ENCODE measurements at places on chromosomes 4 and X.

GRCh38 chr4:127327491-127327890 lies 305.3 kb upstream of the INTU start:
- DNase-seq: no peak

- DNase-seq: peak; percentile 53
Observed at GRCh38 chrX:74536152-74536831, 78.1 kb downstream of the RLIM start.

DNA sequence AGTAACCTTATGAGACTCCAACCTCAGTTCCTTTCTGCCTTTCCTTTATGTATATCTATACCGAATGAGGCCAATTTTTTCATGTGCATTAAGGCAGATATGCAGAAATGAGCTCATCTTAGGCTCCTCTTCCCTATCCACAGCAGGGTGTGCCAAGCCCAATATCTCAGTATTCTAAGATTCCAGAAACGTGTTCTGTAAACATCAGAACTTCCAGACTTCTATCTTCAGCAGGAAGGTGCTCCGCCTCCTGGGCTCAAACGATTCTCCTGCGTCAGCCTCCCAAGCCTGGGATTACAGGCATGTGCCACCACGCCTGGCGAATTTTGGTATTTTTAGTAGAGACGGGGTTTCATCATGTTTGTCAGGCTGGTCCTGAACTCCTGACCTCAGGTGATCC lies 31.0 kb upstream of the CCNG2 start:
- no peak for DNase-seq

GRCh38 chrX:138691186-138691585 lies 20.3 kb downstream of the FGF13 start:
- DNase-seq: no peak
